Activated naive CD4-positive, alpha-beta T cell treated with anti-CD3 and anti-CD28 coated beads, Interleukin-2, amount 10 ng/mL, durations not matched to agents 5 hours and 36 hours (primary cell): ENCODE measurements at places on chromosomes 1 and 21. TPM values are rescaled to one million over a fixed set of nuclear protein-coding genes. Genes with fewer than 3 reads are reported as not detected.

ZMYND12 gene
- 0.91 TPM for total RNA-seq

BNIPL gene
- total RNA-seq = 1.0 TPM

HP1BP3 gene
- 346 TPM for total RNA-seq

GNG12 gene
- total RNA-seq = not detected

SPAG17 gene
- not detected for total RNA-seq

KLF17 gene
- not detected for total RNA-seq

IRF2BP2 gene
- 118 TPM for total RNA-seq

PHACTR4 gene
- 24.5 TPM for total RNA-seq

TNFAIP8L2 gene
- 42.4 TPM for total RNA-seq

COL8A2 gene
- total RNA-seq = not detected

VAV3 gene
- total RNA-seq = 3.3 TPM

MATN1 gene
- total RNA-seq = not detected

OR2T10 gene
- total RNA-seq = not detected

PLA2G2F gene
- not detected for total RNA-seq

FCRL2 gene
- total RNA-seq = not detected

PPIAL4G gene
- total RNA-seq = 1.0 TPM

DISP1 gene
- 1.8 TPM for total RNA-seq

CSDE1 gene
- total RNA-seq = 401 TPM

SH2D1B gene
- total RNA-seq = not detected

SH3GLB1 gene
- total RNA-seq = 61.3 TPM

DHCR24 gene
- total RNA-seq = 78.5 TPM

CFAP141 gene
- total RNA-seq = not detected

CDC20 gene
- total RNA-seq = 87.0 TPM

FCRL1 gene
- not detected for total RNA-seq

NUCKS1 gene
- 178 TPM for total RNA-seq

HNRNPCL1 gene
- total RNA-seq = not detected

CASQ2 gene
- not detected for total RNA-seq

FNDC5 gene
- not detected for total RNA-seq

FAM163A gene
- not detected for total RNA-seq

PIGR gene
- total RNA-seq = not detected

ZYG11A gene
- total RNA-seq = 0.10 TPM

IL10 gene
- not detected for total RNA-seq

TNFRSF18 gene
- total RNA-seq = 9.3 TPM

TGFBR3 gene
- total RNA-seq = 10.1 TPM

CFHR2 gene
- total RNA-seq = not detected

TSPEAR gene
- total RNA-seq = not detected

KRTAP10-6 gene
- not detected for total RNA-seq

RAB3B gene
- total RNA-seq = 0.08 TPM

F5 gene
- 9.3 TPM for total RNA-seq

CYP4Z1 gene
- total RNA-seq = not detected

NBPF1 gene
- total RNA-seq = 2.9 TPM

C21orf58 gene
- 47.8 TPM for total RNA-seq

LZIC gene
- total RNA-seq = 27.9 TPM

HMCN1 gene
- total RNA-seq = not detected

SRGAP2C gene
- total RNA-seq = 24.6 TPM

CD1C gene
- not detected for total RNA-seq

CBR3 gene
- 25.7 TPM for total RNA-seq
